Breast epithelium (tissue), 4 donors: ENCODE measurements at places on chromosomes 1 and 21. TPM values are rescaled to one million over a fixed set of nuclear protein-coding genes. Genes with fewer than 3 reads are reported as not detected.

GUK1 gene
- 413 TPM for total RNA-seq

SELL gene
- total RNA-seq = 2.3 TPM

OR13G1 gene
- not detected for total RNA-seq

LRRC38 gene
- total RNA-seq = not detected

- H3K4me3 ChIP-seq = peak within 1 kb of the TSS; percentile 80
- peak; percentile 73 for DNase-seq
- H3K27me3 ChIP-seq = no peaks in the 10 kb centered on the region
- no peaks in the 10 kb centered on the region for H3K4me1 ChIP-seq
These were observed at the start of gene SCP2 for GRCh38 chr1:52927212-52928014. TSS of gene SCP2 (plus strand) at chr1:52927276. CDS start at chr1:52927397, 121 bp downstream.

- no peaks in the 10 kb centered on the region for H3K36me3 ChIP-seq
- H3K27me3 ChIP-seq = no peaks in the 10 kb centered on the region
- no peak overlapping the region for H3K4me3 ChIP-seq
- DNase-seq = no peak
- H3K27ac ChIP-seq = no peak overlapping the region
These were observed 1.5 kb upstream of the MCOLN3 start for GRCh38 chr1:85049735-85050166.

- no peaks in the 10 kb centered on the region for H3K36me3 ChIP-seq
- peak; percentile 72 for DNase-seq
- H3K27me3 ChIP-seq = no peaks in the 10 kb centered on the region
- peaks cover 14% of the 10 kb centered on the region for H3K4me1 ChIP-seq
These were observed 29.3 kb downstream of the IER5 start for GRCh38 chr1:181117648-181118449.

DNA sequence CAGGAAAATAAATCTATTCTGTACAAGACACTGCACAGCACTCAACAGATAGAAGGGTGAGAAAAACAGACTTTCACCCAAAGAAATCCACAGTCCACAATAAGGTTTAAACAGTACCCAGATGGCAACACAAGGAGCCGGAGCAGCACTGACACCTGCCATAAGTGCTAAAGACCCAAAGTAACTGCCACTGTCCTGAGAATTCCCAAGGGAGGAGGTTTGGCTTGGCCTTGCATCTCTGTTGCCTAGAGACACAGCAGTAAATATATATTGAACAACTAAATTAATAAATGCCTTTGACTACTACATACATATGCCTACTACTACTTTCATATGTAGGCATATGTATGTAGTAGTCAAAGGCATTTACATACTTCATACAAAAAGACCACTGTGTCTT lies 68.0 kb downstream of the VAV3 start:
- H3K4me1 ChIP-seq = no peaks in the 10 kb centered on the region
- no peak overlapping the region for H3K27ac ChIP-seq
- H3K4me3 ChIP-seq = no peak overlapping the region
- H3K36me3 ChIP-seq = no peaks in the 10 kb centered on the region
- H3K27me3 ChIP-seq = no peaks in the 10 kb centered on the region

GRCh38 chr1:25198663-25199252 lies 33.5 kb downstream of the SYF2 start:
- H3K27me3 ChIP-seq = no peaks in the 10 kb centered on the region
- H3K4me3 ChIP-seq = peak overlapping the region; percentile 32
- peaks cover 7% of the 10 kb centered on the region for H3K4me1 ChIP-seq
- H3K36me3 ChIP-seq = no peaks in the 10 kb centered on the region
- peak overlapping the region; percentile 95 for H3K27ac ChIP-seq

DNA sequence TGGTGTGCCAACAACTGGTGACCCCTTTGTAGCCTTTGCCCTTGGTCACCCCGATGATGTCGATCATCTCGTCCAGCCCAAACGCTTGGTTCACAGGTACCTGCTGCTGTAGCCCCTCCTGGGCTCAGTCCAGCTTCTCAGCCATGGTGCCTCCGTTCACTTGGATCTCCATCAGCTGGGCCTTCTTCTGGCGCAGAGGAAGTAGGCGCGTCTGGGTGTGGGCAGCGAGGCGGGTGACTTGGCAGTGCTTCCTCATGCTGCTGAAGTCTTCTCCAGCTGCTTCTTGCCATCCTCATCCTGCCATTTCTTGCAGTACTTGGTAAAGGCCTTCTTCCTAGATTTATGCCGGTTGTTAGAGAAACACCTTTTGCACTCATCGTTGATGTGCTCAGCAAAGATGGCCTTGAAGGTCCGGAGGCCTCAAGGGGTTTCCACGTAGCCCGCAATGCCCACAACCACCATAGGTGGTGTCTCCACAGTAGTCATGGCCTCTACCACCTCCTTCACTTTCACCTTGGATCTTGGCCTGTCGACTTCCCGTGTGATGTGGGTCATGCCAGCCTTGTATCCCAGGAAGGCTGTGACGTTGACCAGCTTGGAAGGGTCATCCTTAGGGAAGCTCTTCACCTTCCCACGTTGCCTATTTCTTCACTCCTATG lies 13.0 kb downstream of the DOP1B start:
- no peaks in the 10 kb centered on the region for H3K27me3 ChIP-seq
- no peaks in the 10 kb centered on the region for H3K36me3 ChIP-seq
- DNase-seq = no peak
